IPS DF 19.7 (cell line): ENCODE measurements at places on chromosomes 5 and 9.

GRCh38 chr5:3120028-3120427, 368.6 kb upstream of the IRX2 start:
- DNase-seq = no peak

- no peak for DNase-seq
Measured at GRCh38 chr5:148542812-148543211, 111.5 kb downstream of the HTR4 start.

DNA sequence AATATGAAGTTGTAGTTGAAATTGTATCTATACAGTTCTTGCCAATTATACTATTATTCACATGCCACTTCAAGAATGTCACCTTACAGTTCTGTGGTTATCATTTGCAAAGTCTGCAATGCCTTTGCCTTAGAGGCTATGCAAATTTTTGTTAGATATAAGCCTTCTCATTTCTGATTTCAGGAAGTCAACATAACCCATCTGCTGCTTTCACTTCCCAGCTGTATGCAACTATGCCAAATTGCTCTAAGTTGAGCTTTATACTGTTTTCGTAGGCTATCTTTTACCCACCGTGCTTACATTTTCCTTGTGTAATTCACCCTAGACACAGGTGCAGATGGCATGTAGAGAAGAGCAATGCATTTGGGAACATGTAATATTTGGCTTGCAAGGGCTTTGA, 1083.0 kb downstream of the CDH9 start:
- no peak for DNase-seq

DNA sequence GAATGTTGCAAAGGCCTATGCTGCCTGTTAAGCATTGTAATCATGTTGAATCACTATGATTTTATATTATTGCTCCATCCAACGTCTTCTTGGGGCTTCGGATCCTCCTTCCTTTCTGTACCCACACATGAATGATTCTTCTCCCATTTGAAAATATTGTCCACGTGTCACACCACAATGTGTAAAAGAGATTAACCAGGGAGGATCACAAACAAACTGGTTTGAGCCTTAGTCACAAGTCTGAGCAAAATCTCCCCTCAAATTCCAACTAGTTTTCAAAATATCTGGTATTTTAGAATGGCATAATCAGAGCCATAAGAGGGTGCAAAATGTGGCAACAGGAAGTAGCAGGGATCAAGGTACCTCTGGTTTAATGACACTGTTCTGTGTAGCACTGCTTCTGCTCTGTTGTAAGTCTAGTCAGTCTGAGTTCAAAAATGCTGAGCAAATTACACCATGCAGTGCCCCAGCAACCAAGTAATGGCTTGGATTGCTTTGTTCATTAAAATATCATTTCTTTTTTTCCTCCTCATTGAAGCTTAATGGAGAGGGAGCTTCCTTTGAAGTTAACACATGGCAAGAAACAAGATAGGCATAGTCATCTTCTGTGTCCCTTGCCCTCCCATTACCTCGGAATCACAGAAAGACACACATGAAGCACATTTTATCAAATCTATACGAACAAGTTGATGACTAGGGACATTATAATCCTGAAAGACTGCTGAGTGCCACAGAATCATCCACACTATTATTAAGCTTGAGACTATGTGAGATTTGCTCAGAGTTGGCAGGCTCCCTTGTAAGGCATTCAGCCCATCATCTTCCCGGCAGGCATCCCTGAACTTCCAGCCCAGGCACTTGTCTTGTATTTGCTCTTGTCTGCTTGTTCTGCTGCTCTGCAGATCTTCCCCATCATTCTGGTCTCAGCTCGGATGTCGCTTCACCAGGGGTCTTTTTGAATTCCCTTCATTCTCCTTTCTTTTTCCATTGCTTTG, 102.0 kb upstream of the PRLR start:
- no peak for DNase-seq

- no peak for DNase-seq
Measured at GRCh38 chr9:126457890-126458289, 131.3 kb downstream of the MVB12B start.

DNA sequence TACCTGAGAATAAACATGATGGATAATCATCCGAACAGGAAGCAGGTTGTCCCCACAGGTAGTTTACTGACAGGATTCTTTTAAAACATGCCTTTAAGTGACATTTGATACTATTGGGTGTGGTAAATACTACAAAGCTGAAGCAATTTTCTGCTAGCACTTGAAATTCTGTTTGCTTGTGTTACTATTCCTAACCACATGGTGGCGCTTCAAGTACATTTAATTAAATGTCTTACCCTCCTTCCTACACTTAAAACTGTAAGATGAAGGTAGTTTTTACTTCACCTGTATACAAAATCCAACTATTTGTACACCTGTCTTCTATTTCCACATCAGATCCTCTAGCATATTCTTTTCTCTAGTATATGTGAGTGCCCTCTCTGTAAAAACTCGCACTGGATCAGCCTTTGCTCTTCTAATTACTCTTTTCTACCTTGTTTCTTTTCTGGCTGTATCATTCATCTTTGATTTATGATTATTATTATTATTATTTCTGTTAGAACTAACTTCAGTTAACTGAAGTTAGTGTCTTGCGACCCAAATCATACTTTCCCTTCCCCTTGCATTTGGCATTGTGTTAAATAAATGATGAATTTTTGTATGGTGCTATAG, 18.4 kb downstream of the SLC25A46 start:
- no peak for DNase-seq

- DNase-seq = no peak
Measured at GRCh38 chr5:135735831-135736230, 98.6 kb upstream of the SLC25A48 start.

DNA sequence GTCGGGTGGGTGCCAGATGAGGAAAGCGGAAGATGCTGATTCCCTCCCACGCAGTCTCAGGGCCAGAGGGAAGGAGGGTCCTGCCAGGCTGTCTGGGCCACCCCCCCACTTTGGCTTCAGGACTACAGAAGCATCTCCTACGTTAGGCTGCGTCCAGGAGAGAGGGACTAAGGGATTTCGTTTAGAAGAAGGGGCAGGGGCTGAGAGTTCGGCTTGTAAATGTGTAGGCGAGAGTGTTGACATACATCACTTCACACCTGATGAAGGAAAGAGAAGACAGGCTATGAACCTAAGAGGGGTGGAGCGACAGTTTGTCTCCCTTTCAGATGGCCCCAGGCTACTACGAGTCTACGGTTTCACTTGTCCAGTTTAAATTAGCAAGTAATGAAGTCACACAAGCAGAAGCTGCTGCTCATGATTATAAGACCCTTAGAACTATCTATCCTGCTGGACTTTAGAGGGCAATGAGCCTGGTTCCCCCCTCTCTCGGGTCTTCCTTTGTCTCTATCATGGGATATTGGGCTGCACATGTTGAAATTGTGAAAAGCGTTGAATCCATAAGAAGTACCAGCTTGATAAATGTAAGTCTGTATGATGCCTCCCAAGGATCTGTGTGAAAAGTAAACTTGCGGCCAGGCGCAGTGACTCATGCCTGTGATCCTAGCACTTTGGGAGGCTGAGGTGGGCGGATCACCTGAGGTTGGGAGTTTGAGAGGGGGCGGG, 193.0 kb downstream of the AOPEP start:
- DNase-seq = no peak

DNA sequence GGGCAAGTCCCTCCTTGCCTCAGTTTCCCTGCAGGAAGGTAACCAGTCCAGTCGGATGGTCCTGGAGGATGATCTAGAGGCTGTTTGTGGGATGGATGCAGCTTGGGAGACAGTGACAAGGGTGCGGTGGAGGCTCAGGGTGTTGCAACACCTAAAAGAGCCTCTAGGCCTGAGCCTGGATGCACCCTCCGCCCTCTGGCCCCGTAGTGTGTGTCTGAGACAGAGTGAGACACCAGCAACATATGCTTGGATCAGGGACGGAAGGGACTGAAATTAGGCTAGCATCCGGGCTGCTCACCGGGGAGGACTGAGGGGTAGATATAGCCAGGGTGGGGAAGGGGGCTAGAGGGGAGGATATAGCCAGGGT, 1.1 kb downstream of the CRAT start:
- DNase-seq = no peak

DNA sequence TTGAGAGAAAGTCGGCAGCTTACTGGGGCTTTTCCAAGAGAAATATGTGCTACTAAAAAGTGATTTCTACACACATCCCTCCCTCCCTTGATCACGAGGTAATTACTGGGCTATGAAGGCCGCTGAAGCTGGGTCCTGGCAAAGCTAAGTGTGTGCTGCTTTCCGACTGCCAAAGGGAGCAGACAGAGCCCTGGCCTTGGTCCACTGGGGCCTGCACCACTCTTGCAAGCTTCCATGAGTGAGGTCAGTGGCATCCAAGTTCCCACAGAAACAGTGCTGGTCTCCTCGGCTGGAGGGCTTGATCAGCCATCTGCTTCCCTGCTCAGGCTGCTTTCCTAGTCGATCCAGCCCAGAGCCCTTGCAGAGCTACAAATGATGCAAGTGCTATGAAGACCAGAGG, 154.8 kb upstream of the LHFPL2 start:
- DNase-seq = no peak

DNA sequence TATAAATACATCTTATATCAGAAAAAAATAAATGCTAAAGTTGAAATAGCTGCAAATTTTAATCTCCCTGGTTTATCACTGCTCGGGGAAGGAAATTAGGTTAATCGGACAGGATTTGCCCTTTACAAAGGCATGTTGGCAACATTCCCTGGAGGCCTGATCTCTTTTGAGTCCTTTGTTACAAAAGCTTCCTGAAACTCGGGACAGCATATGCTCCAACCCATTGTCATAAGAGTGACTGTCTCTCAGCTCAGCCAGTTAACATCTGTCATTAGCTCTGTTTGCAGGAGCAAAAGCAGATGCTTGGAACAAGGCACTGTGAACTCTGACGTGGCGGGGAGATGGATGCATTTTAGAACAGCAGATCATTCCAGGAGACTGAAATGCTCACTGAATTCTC, 80.6 kb downstream of the MYO10 start:
- no peak for DNase-seq

GRCh38 chr9:125180876-125181275, 8.7 kb downstream of the PPP6C start:
- DNase-seq = no peak

GRCh38 chr9:110106661-110107060, 101.3 kb downstream of the C9orf152 start:
- no peak for DNase-seq

GRCh38 chr5:136457390-136458013, 92.2 kb upstream of the TRPC7 start:
- no peak for DNase-seq

DNA sequence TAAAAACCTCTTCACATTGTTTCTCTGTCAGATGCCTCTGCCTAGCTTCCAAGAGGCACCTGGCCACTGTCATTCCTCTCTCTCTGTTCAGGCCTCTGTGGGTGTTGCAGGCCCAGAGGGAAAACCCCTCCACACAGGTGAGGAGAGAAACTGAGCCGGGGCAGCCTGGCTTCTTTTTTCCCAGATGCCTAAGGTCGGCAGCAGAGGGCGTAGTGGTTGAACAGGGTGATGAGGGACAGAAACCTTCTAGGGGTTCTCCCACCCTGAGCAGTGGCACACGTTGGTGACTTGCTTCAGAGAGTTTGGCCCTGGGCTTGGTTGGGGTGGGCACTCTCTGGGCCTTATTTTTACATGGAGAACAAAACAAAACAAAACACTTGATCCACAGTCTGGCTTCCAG, 12.2 kb downstream of the IL9 start:
- DNase-seq = no peak

DNA sequence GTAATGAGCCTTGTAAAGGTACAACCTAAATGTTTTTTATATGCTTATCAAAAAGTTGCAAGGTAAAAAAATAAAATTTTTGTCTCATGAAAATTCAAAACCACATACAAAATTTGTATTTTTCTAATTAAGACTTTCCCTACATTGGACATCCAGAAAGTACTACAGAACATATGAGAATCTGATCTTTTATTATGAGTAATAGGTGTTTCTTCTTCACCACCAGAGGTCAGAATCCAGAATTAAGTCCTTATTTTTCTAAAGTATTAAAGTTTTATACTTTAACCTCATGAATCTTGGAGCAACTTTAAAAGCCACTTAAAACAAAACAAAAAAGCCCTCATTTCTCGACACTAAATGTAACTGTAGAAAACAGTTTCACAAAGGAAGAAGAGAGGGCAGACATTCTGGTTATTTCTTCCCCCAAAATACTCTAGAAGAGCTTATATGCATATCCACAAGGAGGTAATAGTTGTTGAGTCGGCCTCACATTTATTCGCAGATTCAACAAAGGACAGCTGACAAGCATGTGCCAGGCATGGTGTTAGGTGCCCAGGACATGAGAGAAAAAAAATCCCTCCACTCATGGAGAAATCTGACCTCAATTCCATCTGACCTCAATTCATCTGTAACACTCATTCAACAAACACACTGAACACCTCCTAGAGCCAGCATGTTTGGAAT, 69.3 kb downstream of the MLLT3 start:
- DNase-seq = no peak

DNA sequence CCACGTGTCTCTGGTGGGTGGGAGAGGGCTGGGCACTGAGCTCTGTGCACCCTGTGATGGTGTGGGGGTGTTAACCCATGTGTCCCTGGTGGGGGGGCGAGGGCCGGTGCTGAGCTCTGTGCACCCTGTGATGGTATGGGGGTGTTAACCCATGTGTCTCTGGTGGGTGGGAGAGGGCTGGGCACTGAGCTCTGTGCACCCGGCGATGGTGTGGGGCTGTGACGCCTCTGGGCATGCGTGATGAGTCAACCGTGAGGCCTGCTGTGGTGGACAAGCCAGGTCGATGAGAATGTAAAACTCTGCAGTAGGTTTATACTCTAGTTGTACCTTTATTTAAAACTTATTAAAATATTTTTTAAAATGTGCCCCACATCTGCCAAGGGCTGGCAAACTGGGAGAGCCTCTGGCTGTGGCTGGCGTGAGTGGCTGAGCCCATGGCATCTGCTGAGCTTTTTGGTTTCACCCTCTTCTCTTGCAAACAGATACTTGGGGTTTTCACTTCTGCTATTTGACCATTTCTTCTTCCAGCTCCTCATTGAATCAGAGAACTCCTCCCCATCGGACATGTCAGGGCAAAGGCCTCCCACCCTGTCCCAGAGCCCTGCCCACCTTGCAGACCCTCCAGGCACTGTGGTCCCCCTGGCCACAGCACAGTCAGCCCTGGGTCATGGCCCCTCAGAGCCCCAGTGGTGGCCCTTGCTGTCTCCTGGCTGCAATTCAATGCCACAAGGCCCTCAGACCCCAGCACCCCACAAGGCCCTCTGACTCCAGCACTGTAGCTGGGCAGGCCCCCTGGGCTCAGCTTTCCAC, 18.5 kb upstream of the EXOC3 start:
- DNase-seq = no peak

DNA sequence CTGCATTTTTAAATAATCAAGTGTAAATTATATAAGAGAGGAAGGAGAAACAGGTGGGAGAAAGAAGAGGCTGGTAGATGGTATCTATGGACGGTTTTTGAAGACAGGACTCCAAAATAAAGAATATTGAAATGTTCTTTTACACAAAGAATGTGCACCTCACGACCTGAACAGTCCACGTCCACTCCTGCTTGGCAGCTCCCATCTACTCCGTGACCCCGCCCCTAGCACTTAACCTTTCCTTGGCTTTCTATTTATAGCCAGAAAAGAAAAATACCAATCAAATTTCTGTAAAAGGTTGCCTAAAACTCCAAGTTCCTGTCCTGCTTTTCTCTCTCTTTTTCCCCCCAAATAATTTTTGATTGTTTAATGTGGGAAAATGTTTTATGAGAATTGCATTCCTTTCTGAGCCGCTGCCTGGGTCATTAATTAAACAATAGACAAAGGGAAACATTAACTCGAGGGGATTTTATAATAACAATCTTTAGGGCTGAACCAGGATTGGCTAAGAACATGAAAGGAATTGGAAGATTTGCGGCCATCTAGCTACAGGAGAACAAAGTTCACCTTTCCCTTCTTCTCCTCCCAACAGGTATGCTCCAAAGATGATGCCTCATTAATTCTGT, 173.6 kb upstream of the MAP3K1 start:
- no peak for DNase-seq

GRCh38 chr5:11384441-11385250, 519.6 kb downstream of the CTNND2 start:
- DNase-seq = no peak
